ENCODE measurements at places on chromosomes 5 and 9. TPM values are rescaled to one million over a fixed set of nuclear protein-coding genes. Genes with fewer than 3 reads are reported as not detected.

POLR3G gene
- polyA plus RNA-seq: 3.3 TPM

LRSAM1 gene
- 18.6 TPM for polyA plus RNA-seq

OTULINL gene
- polyA plus RNA-seq: 9.4 TPM

GARIN3 gene
- polyA plus RNA-seq: not detected

LCNL1 gene
- polyA plus RNA-seq: 0.36 TPM

IRX1 gene
- 36.5 TPM for polyA plus RNA-seq

PIGO gene
- 33.0 TPM for polyA plus RNA-seq

TAF11L5 gene
- not detected for polyA plus RNA-seq

SYK gene
- 34.6 TPM for polyA plus RNA-seq

IGIP gene
- 5.3 TPM for polyA plus RNA-seq

SERF1A gene
- polyA plus RNA-seq: 23.3 TPM

FCN2 gene
- 0.68 TPM for polyA plus RNA-seq

S1PR3 gene
- polyA plus RNA-seq: 47.1 TPM

C5orf58 gene
- polyA plus RNA-seq: 0.24 TPM

SPATA9 gene
- 1.4 TPM for polyA plus RNA-seq

NR4A3 gene
- polyA plus RNA-seq: 0.37 TPM

SPATA31C1 gene
- 0.62 TPM for polyA plus RNA-seq

FANCG gene
- polyA plus RNA-seq: 47.8 TPM

PCDHB16 gene
- 6.5 TPM for polyA plus RNA-seq

PCDHGA7 gene
- polyA plus RNA-seq: 2.5 TPM

SV2C gene
- 0.13 TPM for polyA plus RNA-seq

PCDH12 gene
- polyA plus RNA-seq: 17.8 TPM

DMRT2 gene
- 2.2 TPM for polyA plus RNA-seq

EXOSC2 gene
- 44.0 TPM for polyA plus RNA-seq

MYOZ3 gene
- 7.2 TPM for polyA plus RNA-seq

GABRP gene
- 2.2 TPM for polyA plus RNA-seq

RASEF gene
- 7.2 TPM for polyA plus RNA-seq
